NCI-H1105 (cell line): ENCODE measurements at places on chromosomes 11 and 22.

DNA sequence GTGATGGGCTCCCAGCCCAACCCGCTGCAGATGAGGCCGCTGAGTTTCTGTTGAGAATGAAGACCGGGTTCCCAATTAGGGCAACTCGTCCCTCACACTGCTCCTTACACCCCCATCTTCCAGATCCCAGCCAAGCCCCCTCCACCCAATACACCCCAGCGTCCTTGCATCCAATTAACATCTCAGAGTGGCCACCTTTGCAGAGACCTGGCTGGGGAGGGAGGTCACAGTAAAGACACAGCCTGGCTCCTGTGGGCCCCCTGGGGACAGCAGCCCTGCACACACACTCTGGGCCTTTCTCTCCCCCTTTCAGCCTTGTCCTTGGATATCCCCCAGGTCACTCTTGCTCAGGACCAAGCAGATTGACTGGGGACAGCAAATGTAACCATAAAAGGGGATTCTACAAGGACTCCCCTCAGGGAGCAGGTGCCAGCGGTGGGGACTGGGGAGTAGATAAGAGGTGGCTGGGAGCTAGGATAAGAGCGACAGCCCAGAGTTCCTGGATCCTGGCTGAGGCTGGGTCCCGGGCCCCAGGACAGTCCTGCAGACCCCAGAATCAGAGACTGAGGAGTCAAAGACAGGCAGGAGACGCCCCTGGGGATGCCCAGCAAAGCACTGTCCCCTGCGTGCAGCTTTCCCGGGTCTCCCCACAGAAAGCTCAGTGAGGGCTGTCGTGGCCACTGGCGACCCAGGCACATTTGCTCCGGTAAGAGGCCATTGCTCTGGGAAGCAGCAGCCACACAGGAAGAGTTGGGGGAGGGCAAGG, 8.4 kb downstream of the APOBEC3A start:
- no peak for DNase-seq

DNA sequence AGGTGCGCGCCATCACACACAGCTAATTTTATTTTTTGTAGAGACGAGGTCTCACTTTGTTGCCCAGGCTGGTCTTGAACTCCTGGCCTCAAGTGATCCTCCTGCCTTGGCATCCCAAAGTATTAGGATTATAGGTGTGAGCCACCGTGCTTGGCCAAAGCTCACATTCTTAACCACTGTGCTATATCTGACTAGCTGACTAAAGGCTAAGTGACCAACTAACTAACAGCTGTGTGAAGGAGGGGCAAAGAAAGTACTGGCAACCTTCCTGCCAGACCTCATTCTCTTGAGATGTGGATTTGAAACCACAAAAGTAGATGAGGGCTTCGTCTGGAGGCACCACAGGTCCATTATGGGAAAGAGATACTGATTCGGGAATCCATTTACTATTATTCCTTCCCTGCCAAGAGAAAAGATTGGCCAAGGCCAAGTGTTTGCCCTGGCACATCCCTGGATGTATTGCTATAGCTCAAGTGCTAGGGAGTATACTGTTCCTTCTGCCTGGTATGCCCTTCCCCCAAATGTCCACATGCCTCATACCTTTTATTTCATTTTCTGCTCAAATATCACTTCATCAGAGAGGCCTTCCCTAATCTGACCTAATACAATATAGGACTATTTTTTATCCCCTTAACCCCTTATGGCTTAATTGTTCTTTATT, 52.7 kb upstream of the RRM1 start:
- DNase-seq = no peak

DNA sequence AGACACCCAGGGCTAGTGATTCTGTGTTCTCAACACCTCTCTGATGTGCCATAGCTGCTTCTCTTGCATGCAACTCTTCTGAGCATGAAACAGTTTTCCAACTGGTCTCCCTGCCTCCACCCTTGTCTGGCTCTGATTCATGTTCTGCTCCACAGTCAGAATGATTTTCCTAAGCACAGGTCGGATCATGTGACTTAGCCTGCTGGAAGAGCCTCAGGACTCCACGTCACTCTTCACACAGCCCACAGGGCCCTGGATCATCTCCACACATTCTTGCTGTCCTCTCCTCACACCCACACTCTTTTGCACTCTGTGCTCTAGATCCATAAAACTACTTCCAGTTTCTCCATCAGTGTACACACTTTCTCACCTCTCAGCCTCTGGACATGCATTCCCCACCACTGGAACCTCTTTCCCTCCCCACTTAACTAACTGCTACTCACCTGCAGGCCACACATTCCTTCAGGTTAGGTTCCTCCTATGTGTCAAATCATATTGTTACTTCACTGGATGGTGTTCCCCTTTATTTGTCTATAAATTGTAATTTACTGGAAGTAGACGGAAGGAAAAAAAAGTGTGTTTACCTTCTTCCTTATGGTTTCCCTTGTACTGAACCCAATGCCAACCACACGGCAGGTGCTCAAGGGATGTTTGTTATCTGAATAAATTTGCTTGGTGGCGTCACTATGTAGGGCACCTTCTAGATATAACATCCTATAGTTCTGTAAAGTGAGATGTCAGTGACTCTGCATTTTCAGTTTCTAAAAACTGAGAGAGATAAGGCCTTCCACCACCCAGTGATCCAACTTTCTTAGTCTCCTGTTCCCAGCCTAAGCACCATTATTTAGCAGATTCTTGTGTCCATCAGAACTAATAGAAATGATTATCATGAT, 133.7 kb downstream of the ETS1 start:
- DNase-seq = no peak

DNA sequence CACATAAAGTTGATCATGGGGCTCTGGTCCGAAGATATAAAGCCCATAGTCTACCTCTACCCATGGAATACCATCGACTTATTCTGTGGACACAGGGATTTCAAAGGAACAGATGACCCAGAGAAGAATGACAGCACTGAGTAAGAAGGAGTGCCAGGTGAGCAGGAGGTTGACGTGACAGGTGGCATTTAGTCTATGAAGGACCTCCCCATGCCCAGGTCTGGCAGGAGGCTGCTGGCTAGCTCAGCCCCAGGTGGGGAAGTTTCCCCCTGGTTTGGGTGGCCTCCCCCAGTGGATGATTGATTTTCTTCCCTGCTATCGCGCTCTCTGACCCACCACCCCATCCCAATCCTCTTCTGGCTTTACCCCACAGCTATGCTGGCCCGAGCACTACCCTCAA, 39.1 kb downstream of the KCNC1 start:
- no peak for DNase-seq

DNA sequence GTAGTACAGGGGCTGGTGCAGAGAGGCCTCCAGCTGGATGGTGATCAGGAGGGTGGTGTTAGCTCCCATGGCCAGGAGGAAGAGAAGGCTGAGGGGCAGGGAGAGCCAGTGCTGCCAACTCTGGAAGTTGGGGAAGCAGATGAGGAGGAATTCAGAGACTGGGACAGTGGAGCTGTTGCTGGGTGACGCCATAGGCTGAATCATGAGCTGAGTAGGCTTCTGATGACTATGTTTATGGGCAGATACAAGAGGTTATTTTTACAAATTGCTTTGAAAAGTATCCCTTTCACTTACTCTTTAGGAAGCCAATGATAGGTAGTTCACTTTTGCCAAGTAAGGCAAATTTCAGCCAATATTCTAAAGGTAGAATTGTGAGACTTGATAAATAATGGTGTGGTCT, 3.1 kb downstream of the OR56A1 start:
- DNase-seq = no peak

DNA sequence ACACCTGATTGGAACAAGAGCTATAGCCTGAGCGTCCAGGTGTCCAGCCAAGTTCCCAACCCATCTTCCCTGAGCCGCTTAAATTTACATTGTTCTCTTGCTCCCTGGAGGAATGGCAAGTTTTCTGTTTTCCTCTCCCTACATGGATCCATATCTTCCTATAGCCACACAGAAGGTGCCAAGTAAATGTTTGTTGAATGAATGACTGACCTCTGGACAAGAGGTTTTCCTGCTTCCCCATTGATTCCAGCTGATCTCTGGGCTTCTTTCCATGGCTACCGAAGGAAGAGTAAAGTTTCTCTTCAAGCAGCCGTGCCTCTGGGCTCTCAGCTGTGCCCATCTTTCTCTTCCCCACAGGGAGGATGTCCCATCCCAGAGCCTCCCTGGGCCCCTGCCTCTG, 107.5 kb downstream of the MICAL2 start:
- no peak for DNase-seq

- peak; percentile 87 for DNase-seq
Observed at GRCh38 chr11:114284021-114284420, 12.2 kb upstream of the NNMT start.

DNA sequence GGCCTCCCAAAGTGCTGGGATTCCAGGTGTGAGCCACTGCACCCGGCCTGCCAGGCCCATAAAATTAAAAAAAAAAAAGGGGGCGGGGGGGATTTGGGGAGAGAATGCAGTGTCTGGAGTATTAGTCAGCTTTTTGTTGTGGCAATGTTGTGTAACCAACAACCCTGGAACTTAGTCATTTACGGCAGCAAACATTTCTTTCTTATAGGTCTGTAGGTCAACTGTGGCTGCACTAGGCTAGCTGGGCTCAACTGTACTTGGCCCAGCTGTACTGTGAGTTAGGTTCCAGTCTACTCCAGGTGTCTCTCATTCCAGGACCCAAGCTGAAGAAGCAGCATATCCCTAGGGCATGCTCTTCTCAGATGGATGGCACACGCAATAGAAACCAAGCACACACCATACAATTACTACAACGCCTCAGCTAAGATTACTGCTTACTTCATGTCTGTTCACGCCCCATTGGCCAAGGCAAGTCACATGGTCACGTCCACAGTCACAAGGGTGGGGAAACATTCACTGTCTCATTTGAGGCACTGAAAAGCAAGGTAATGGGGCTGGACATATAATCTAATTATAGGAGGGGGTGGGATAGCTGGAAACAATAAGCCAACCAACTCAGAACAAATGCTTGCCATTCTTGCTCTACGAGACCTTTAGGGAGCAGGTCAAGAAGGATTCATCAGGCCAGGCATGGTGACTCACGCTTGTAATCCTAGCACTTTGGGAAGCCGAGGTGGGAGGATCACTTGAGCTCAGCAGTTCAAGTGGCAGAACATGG, 10.4 kb upstream of the SPINDOC start:
- no peak for DNase-seq

GRCh38 chr22:17772249-17772957, 1.9 kb downstream of the BID start:
- no peak for DNase-seq

DNA sequence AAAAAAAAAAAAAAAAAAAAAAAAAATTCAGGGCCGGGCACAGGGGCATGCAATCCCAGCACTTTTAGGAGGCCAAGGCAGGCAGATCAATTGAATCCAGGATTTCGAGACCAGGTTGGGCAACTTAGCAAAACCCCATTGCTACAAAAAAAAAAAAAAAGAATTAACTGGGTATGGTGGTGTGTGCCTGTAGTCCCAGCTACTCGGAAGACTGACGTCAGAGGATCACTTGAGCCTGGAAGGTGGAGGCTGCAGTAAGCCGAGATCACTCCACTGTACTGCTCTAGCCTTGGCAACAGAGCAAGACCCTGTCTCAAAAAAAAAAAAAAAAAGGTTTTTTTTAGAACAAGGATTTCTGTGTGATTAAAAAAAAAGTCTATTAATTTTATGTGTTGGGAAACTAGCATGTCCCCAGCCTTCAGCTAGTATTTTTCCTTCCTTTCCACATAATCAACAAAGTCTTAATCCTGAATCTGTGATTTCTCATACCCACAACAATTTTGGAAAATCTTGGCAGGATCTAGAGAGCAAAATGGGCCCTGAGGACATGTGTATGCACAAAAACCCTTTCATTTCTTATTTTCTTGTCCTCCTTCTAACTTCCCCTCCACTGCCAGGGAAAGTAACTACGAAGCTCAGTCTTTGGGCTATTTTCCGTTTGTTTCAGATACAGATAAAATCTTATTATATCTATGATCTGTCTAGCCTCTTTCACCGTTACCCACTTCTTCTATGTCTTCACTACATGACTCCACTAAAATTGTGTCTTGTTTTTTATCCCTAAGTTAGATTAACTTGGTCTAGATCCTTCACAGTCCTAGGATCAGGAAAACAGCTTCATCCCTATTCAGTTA, 5.7 kb upstream of the AMBRA1 start:
- no peak for DNase-seq

DNA sequence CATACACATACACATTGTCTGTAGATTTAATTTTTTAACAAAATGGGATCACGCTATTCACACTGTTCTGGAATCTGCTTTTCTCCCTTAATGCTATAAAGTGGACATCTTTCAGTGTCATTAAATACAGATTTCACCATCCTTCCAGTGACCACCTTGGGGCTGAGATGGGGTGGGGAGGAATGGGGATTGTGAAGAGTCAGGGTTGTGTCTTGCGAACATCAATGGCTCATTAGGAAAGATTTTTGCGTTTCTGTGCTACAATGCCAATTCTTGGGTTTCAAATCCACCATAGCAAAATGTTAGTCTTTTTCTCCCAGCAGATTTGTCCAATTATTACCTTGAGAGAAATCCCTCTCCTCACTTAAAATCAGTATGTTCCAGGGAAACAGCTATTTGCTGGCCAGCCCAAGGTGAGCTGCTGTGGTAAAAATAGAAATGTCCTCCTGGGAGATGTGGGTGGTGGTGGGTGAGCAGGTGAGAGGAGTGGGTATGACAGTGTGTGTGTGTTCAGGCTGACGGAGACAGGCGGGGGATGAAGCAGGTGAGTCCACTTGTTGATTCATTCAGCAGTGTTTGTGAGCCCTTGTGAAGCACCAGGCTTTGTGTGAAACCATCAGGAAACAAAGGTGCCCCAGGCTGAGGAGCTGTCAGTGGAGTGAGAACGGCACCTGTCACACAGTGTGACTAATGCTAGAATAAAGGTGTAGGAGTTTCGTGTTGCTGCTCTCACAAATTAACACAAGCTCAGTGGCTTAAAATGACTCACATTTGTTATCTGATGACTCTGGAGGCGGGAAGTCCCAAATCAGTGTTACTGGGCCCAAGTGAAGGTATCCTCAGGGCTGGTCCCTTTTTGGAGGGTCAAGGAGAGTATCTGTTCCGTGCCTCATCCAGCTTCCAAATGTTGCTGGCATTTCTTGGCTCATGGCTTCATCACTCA, 1.7 kb upstream of the CBX6 start:
- peak; percentile 33 for DNase-seq

- no peak for DNase-seq
Observed at GRCh38 chr11:69295995-69296889, 2.3 kb downstream of the MYEOV start.

DNA sequence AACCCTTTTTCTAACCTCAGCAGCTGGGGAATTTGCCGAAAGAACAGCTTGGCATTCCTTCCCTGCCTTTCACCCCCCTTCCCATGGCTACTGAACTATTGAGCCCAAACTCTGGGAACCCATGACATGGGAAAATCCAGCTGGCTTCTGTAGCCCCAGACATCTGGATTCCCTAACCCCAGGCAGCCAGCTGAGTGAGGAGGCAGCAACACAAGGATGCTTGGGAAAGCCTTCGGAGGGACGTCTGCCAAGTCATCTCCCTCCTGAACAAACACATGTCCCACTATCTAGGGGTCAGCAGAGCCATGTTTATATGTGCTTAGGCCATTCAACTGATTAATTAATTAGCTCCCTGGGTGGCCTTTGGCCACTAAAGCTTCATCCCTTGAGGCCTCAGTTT, 21.6 kb downstream of the LRRC55 start:
- DNase-seq = no peak

GRCh38 chr22:40453671-40454070, 83.3 kb downstream of the SGSM3 start:
- no peak for DNase-seq

GRCh38 chr11:70483077-70483861, 84.9 kb downstream of the CTTN start:
- DNase-seq = no peak

- no peak for DNase-seq
Observed at GRCh38 chr11:46387919-46388618, 3.5 kb downstream of the CHRM4 start.
